ENCODE measurements at places on chromosomes 12 and 14.
A peak's percentile ranks its signal among the peaks of the same experiment; 100 is the strongest.

DNA sequence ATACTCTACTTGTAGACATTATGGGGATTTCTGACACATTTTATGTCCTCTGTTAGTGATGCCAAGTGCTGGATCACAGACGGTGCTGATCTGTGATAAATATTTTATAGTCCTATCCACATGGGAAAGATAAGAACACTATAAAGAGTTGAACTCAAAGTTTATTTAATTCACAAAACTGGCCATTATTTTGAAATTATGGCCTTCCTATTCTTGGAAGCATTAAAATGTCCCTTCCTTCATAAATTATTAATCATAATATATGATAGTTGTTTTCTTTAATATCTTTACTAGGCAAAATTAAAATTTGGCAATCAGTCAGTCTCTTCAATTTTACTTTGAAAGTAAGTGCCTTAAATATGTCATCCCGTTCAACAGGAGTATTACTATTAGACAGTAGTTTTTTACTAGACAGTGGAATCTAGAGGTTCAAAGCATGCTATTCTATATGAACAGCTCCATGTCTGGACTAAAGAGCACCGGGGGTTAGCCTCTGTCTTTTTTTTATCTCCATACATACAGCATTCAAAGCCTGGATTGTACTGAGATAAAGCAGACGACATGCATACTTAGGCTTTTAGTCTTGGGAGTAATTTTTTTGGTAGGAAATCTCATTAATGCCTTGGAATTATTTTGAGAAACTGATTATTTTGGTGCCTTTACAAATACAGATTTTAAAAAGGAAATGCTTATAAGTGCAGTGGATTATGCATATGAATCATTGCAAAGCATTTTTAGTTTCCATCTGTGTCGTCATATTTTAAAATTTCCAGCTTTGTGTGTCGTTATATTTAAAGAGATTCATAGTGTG is 306.1 kb upstream of the RGS6 start:
- no peak overlapping the region for H3K27ac ChIP-seq
- no peaks in the 10 kb centered on the region for H3K36me3 ChIP-seq
- no peak overlapping the region for H3K4me3 ChIP-seq
- H3K27me3 ChIP-seq = no peaks in the 10 kb centered on the region
- peaks cover 34% of the 10 kb centered on the region for H3K4me1 ChIP-seq
- DNase-seq = peak; percentile 44

GRCh38 chr14:74221741-74222140 is 17.5 kb upstream of the VSX2 start:
- DNase-seq = no peak
- no peak overlapping the region for H3K4me3 ChIP-seq
- peaks cover 39% of the 10 kb centered on the region for H3K27me3 ChIP-seq

- H3K36me3 ChIP-seq = no peaks in the 10 kb centered on the region
- H3K4me1 ChIP-seq = peaks cover 5% of the 10 kb centered on the region
- DNase-seq = peak; percentile 72
Observed at GRCh38 chr12:3365463-3366411, 125.3 kb upstream of the PRMT8 start.

- no peaks in the 10 kb centered on the region for H3K4me1 ChIP-seq
- H3K27ac ChIP-seq = no peak overlapping the region
- H3K27me3 ChIP-seq = no peaks in the 10 kb centered on the region
- DNase-seq = no peak
- H3K36me3 ChIP-seq = no peaks in the 10 kb centered on the region
Observed at GRCh38 chr14:99181241-99181640, 90.8 kb downstream of the BCL11B start.

DNA sequence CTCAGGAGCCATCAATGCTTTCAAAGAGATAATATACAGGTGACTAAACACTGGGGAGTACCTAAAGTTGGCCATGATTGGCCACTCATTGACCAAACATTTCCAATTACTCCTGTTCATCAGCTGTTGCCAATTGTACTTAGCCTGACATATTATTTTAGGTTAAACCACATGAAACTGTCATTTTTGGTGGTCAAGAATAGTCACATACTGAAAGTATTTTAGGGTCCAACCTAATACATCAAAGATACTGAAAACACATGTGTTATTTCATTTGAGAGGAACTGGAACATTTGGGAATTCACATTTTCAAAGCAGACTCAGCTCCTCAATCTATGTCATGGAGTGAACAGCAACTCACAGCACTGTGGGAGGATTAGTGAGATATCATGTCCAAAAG is 63.9 kb upstream of the KCNA5 start:
- no peak overlapping the region for H3K27ac ChIP-seq
- peaks cover 19% of the 10 kb centered on the region for H3K27me3 ChIP-seq
- H3K4me3 ChIP-seq = no peak overlapping the region
- no peak for DNase-seq

GRCh38 chr12:68482660-68483059 is 128.0 kb upstream of the RAP1B start:
- H3K4me3 ChIP-seq = no peak overlapping the region
- no peaks in the 10 kb centered on the region for H3K36me3 ChIP-seq
- no peaks in the 10 kb centered on the region for H3K4me1 ChIP-seq
- H3K27me3 ChIP-seq = no peaks in the 10 kb centered on the region
- no peak for DNase-seq

GRCh38 chr14:105064721-105065143 is 498 bp downstream of the GPR132 start:
- peak; percentile 51 for DNase-seq
- no peak overlapping the region for H3K4me3 ChIP-seq
- peaks cover 13% of the 10 kb centered on the region for H3K4me1 ChIP-seq
- peak overlapping the region; percentile 80 for H3K27ac ChIP-seq
- no peaks in the 10 kb centered on the region for H3K36me3 ChIP-seq

DNA sequence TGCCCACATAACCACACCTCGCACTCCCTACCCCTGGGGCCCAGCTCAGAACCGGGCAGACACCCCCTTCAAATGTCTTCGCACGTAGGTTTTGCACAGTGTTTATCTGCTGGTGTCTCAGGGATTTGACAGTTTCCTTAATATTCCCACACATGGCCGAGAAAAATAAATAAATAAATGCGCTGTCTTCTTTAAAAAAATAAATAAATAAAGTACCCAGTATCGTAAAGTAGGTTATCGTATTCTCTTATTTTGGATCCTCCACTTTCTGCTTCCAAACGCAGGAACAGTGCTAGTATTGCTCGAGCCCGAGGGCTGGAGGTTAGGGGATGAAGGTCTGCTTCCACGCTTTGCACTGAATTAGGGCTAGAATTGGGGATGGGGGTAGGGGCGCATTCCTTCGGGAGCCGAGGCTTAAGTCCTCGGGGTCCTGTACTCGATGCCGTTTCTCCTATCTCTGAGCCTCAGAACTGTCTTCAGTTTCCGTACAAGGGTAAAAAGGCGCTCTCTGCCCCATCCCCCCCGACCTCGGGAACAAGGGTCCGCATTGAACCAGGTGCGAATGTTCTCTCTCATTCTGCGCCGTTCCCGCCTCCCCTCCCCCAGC is 710 bp upstream of the FOS start:
- peak overlapping the region; percentile 47 for H3K4me3 ChIP-seq
- DNase-seq = no peak
- H3K36me3 ChIP-seq = no peaks in the 10 kb centered on the region
- H3K4me1 ChIP-seq = peaks cover 9% of the 10 kb centered on the region

- no peak overlapping the region for H3K27ac ChIP-seq
- H3K36me3 ChIP-seq = no peaks in the 10 kb centered on the region
- no peaks in the 10 kb centered on the region for H3K4me1 ChIP-seq
- no peaks in the 10 kb centered on the region for H3K27me3 ChIP-seq
- H3K4me3 ChIP-seq = no peak overlapping the region
Observed at GRCh38 chr12:78185651-78186050, 355.0 kb downstream of the NAV3 start.

DNA sequence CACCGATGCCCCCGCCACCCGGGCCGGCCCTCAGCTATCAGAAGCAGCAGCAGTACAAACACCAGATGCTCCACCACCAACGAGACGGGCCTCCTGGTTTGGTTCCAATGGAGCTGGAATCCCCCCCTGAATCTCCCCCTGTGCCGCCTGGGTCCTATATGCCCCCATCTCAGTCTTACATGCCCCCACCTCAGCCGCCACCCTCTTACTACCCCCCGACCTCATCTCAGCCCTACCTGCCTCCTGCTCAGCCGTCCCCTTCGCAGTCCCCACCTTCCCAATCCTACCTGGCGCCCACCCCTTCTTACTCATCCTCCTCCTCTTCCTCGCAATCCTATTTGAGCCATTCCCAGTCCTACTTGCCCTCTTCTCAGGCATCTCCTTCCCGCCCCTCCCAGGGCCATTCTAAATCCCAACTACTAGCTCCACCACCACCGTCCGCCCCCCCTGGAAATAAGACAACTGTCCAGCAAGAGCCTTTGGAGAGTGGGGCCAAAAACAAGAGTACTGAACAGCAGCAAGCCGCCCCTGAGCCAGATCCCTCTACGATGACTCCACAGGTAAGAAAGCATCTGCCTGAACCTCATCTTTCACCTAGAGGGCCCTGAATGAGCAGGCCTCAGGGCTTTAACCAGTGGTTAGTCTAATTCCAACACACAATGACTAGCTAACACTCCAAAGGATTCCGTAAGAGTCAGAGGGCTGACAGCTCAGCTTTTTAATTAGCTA is 851 bp downstream of the YLPM1 start:
- peak overlapping the region; percentile 76 for H3K4me3 ChIP-seq
- H3K4me1 ChIP-seq = peaks cover 31% of the 10 kb centered on the region
- peak overlapping the region; percentile 97 for H3K27ac ChIP-seq

DNA sequence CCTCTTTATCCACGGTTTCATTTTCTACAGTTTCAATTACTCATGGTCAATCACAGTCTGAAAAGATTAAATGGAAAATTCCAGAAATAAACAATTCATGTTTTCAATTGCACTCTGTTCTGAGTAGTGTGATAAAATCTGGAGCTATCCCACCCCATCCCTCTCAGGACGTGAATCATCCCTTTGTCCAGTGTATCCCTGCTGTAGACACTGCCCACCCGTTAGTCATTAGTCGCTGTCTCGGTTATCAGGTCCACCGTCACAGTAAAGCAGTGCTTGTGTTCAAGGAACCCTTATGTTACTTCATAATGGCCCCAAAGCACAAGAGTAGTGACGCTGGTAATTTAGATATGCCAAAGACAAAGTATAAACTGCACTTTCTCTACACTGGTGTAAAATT is 141.0 kb upstream of the LMNTD1 start:
- DNase-seq = no peak
- no peak overlapping the region for H3K27ac ChIP-seq

DNA sequence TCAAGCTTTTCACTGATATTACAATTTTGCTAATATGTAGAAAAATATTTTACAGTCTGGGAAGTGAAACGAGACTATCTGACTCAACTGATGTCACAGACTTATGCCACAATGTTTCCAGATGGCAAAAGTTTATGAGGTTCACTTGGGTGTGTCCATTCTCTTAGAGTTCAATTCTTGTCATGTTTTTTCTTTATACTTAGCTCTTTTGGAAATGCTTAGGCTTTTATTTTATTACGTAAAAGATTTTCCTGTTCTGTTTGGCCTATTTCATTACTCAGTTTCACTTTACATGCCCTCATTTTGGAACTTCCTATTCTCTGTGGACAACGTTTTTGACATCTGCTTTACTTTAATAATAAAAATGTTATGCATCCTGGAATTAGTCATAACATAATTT is 2.1 kb upstream of the PDZRN4 start:
- H3K27ac ChIP-seq = no peak overlapping the region
- no peaks in the 10 kb centered on the region for H3K4me1 ChIP-seq
- no peaks in the 10 kb centered on the region for H3K36me3 ChIP-seq
- no peak for DNase-seq
- H3K27me3 ChIP-seq = peaks cover 43% of the 10 kb centered on the region

DNA sequence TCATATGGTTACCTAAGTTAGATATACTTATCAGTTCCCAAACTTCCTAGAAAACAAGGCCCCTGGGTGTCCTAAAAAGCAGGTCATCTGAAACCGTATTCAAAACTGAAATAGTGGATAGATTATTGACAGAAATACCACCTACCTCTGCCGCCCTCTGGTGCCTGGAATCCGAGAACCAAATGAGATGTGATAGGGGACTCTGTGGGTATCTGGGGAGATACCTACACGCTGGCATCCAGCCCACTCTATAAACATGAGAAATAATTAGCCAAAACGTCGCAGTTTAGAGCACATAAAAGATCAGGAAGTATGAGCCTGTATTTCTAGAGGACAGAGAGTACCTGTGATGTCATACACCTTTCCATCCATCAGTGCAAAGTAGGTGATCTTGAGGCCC is 4.4 kb downstream of the ORMDL2 start:
- peaks cover 39% of the 10 kb centered on the region for H3K36me3 ChIP-seq
- H3K27me3 ChIP-seq = no peaks in the 10 kb centered on the region
- peak overlapping the region; percentile 6 for H3K27ac ChIP-seq
- H3K4me1 ChIP-seq = no peaks in the 10 kb centered on the region
- no peak overlapping the region for H3K4me3 ChIP-seq

- H3K4me1 ChIP-seq = no peaks in the 10 kb centered on the region
- no peak overlapping the region for H3K4me3 ChIP-seq
- H3K27ac ChIP-seq = no peak overlapping the region
- H3K27me3 ChIP-seq = no peaks in the 10 kb centered on the region
- H3K36me3 ChIP-seq = no peaks in the 10 kb centered on the region
- DNase-seq = no peak
Observed at GRCh38 chr12:98343002-98343567, 172.3 kb upstream of the TMPO start.

DNA sequence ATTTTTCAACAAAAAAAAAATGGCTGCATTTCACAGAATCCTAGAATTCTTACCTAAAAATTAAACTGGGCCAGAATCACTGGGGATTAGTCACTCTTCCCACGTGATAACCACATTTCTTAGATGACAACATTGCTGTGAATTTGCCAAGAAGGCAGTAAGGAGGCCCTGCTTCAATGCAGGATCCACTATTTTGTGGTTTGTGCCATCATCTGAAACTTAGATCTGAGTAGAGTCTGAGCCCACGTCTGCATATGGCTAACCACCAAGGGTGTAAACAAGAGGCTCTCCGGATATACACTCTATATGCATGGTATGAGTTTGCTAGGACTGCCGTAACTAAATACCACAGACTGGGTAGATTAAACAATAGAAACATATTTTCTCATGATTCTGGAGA is 24.4 kb upstream of the TBX5 start:
- no peak overlapping the region for H3K27ac ChIP-seq
- no peak overlapping the region for H3K4me3 ChIP-seq
- H3K36me3 ChIP-seq = no peaks in the 10 kb centered on the region
- H3K4me1 ChIP-seq = no peaks in the 10 kb centered on the region
- DNase-seq = no peak
- peaks cover 98% of the 10 kb centered on the region for H3K27me3 ChIP-seq

DNA sequence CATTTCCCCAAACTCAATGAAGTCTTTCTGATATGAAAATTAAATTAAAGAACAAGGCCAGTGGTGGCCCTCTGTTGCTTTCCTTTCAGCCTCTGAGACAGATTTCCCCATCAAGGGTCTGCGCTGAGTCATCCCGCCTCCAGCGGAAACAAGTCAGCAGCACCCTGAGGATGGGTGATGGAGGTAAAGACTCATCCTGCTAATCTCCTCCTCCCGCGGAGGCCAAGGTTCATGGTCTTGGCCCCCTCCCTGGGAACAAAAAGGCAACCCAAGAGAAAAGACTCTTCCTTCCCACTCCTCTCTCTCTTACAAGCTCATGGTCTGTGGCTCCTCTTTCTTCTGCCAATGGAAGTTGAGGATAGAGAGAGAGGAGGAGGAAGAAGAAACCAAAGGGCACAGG is 9.0 kb upstream of the NUMB start:
- peaks cover 19% of the 10 kb centered on the region for H3K4me1 ChIP-seq
- no peak for DNase-seq
- no peaks in the 10 kb centered on the region for H3K27me3 ChIP-seq
- no peaks in the 10 kb centered on the region for H3K36me3 ChIP-seq
- H3K27ac ChIP-seq = no peak overlapping the region
- no peak overlapping the region for H3K4me3 ChIP-seq

All from cardiac muscle cell (in vitro differentiated cells and primary cell).